ENCODE measurements at places on chromosomes 7 and 10.

GRCh38 chr10:93075369-93076221, 1.9 kb downstream of the CYP26A1 start:
- H3K4me3 ChIP-seq: no peak overlapping the region
- no peak for DNase-seq
- no peaks in the 10 kb centered on the region for H3K36me3 ChIP-seq

GRCh38 chr10:8437896-8438295, 383.4 kb downstream of the GATA3 start:
- H3K36me3 ChIP-seq: no peaks in the 10 kb centered on the region
- H3K4me1 ChIP-seq: no peaks in the 10 kb centered on the region

DNA sequence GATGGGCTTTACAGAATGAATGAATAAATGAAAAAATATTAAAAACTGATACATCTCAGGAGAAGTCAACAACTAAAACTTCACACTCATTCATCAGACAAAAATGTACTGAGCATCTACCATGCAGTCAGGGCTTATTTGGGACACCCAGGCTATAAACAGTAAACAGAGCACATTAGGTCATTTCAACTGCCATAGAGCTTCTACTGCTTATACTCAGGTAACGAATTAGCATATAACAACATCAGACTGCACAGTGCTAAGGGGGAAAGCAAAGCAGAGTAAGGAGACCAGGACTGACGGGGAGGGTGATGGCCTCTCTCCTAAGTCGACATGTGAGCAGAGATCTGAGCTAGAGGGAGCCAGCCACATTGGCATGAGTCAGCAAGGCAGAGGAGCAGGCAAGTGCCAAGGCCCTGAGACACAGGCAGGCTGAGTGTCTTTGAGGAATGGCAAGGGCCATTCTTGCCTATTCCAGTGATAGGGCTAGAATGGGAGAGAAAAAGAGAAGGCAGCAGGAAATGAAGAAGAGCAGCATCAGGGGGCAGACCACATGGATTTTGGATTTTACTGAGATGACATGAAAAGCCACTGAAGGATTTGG, 528.9 kb downstream of the PARD3 start:
- no peaks in the 10 kb centered on the region for H3K36me3 ChIP-seq
- H3K27me3 ChIP-seq: no peaks in the 10 kb centered on the region
- H3K27ac ChIP-seq: no peak overlapping the region
- H3K4me1 ChIP-seq: peaks cover 10% of the 10 kb centered on the region
- no peak overlapping the region for H3K4me3 ChIP-seq

- no peaks in the 10 kb centered on the region for H3K4me1 ChIP-seq
- H3K27me3 ChIP-seq: no peaks in the 10 kb centered on the region
- no peak overlapping the region for H3K4me3 ChIP-seq
- no peak for DNase-seq
- H3K36me3 ChIP-seq: no peaks in the 10 kb centered on the region
Observed at GRCh38 chr10:125554016-125554703, 128.8 kb downstream of the TEX36 start.

DNA sequence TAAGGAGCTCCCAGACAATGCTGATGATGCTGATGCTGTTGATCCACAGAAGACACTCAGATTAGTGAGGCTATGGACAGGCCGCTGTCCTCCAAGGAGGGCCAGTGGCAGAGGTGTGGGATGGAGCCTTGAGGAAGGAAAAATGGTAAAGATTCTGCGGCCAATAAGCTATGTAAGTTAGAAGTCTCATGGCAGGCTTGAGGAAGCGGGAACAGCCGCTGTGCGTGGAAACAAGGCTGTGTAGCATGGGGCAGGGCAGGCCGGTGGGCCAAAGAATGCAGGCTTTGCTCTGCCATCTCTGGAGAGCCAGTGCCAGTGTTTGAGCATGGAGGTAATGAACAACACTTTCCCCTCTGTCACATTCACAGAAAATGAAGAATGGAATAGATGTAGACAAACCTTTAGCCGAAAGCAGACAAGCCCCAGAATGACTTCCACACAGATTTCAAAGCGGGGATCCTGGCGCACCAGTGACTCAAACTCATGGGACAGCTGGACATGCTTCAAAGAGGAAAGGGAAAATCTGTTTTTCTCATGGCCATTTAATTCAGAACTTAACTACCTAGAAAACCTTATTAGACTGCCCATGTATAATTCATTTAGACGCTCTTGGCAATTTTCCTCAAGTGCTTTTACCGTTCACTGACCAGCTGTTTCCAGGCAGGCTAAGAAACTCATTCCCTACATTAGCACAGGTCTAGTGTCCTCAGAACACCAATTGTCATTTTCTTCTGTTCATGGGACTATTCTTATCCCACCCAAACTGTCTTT, 16.9 kb upstream of the FIGNL1 start:
- no peaks in the 10 kb centered on the region for H3K36me3 ChIP-seq
- peaks cover 14% of the 10 kb centered on the region for H3K27me3 ChIP-seq
- H3K27ac ChIP-seq: no peak overlapping the region
- no peak overlapping the region for H3K4me3 ChIP-seq
- H3K4me1 ChIP-seq: no peaks in the 10 kb centered on the region

DNA sequence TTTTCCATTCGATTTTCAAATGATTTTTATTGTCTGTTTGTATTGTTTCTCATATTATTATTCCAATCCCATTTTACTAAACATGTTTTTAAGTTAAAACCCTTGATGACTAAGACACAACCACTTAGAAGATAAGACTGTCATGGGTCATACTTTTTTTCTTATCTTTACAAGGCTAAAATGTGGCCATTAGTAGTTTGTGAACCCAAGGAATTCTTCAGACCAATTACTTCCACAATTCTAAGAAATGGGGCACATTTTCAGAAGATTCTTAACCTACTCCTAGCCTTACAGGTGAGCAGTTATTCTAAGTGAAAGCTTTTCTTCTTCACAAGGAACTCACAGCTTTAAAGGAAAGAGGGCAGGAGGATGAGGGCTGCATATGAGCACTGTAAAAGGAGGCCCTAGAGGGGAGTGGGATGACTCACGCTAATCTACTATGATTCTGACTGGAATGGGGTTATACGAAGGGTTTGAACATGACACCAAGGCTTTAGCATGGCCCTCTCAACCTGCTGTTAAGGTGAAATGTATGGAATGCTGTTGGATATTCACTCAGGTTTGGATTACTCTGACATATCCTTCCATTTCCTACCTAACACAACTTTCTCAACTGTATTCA, 81.0 kb downstream of the SORCS1 start:
- no peaks in the 10 kb centered on the region for H3K36me3 ChIP-seq
- no peak overlapping the region for H3K4me3 ChIP-seq
- no peaks in the 10 kb centered on the region for H3K27me3 ChIP-seq
- H3K4me1 ChIP-seq: no peaks in the 10 kb centered on the region
- no peak overlapping the region for H3K27ac ChIP-seq

DNA sequence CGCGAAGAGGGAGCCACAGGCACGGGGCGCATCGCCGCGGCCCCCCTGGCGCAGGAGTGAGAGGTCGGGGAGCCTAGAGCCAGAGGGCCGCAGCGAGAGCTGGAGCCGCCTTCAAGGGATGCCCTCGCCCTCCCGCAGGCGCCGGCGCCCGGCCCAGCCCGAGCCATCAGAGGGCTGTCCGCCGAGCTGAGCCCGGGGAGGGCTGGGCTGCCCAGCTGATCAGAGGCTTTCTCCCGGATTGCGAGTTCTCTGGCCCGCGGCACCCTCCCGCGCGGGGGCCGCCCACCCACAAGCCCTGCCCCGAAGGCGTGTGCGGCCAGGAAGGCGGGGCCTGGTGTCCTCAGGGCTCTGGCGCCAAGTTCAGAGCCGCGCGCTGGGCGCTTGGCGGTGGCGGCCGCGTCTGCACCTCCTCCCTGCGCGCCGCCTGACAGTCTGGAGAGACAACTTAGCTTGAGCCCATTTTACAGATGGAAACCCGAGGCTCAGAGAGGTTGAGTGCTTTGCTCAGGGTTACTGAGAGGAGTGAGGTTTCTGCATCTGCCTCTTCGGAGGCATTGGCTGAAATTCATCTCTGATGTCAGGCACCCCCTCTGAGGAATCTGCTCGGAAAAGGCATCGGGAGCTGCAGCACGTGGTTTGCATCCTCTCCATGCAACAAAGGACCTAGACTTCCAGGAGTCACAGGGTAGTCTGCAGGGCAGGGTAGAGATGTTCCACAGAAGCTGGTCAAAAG, 3.8 kb upstream of the ANTXRL start:
- H3K27me3 ChIP-seq: peaks cover 15% of the 10 kb centered on the region
- peak overlapping the region; percentile 17 for H3K4me3 ChIP-seq
- H3K27ac ChIP-seq: no peak overlapping the region
- peaks cover 3% of the 10 kb centered on the region for H3K4me1 ChIP-seq
- peak; percentile 56 for DNase-seq

- no peak overlapping the region for H3K27ac ChIP-seq
- DNase-seq: peak; percentile 50
- no peaks in the 10 kb centered on the region for H3K27me3 ChIP-seq
- H3K36me3 ChIP-seq: no peaks in the 10 kb centered on the region
- no peaks in the 10 kb centered on the region for H3K4me1 ChIP-seq
- no peak overlapping the region for H3K4me3 ChIP-seq
Observed at GRCh38 chr10:3372281-3372680, 199.7 kb upstream of the PITRM1 start.

- peaks cover 29% of the 10 kb centered on the region for H3K4me1 ChIP-seq
- peak; percentile 59 for DNase-seq
- peak overlapping the region; percentile 12 for H3K4me3 ChIP-seq
- H3K27me3 ChIP-seq: no peaks in the 10 kb centered on the region
- H3K36me3 ChIP-seq: no peaks in the 10 kb centered on the region
Observed at GRCh38 chr7:131072505-131073091, 255.1 kb upstream of the MKLN1 start.

DNA sequence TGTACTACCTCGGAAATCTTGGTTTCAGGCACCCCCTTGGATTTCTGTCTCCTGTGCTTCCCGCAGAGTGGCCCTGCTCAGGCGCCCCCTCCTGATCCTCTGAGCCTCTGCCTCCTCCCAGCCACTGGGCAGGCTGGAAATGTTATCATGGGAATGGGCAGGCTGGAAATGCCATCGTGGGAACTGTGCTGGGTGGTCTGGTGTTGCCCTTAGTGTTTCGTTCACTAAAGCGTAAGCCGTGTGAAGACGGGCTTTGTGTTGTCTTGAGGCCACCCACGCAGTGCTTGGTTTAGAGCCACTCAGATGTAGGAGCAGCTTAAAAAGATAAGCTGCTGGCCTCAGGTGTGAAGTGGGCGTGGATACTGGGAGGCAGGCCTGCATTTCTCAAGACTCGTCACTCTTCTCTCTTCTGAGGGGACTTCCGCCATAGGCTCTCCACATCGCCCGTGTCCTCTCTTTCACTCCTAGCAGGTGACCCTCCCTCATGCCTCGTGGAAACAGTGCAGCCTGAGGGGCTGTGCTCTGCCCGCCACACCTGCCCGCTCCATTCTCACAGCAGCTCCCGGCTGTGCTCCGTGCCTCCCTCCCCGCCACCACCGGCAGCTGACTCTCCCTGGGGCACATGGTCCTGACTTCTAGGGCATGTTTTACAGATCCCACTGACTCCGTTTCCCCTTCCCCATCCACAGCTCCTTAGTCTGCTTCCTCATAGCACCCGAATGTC, 28.5 kb downstream of the PPP2R2D start:
- H3K36me3 ChIP-seq: no peaks in the 10 kb centered on the region
- no peaks in the 10 kb centered on the region for H3K27me3 ChIP-seq
- H3K4me3 ChIP-seq: no peak overlapping the region
- peaks cover 18% of the 10 kb centered on the region for H3K4me1 ChIP-seq
- no peak for DNase-seq
- H3K27ac ChIP-seq: peak overlapping the region; percentile 60

- no peak for DNase-seq
- H3K27ac ChIP-seq: no peak overlapping the region
- no peak overlapping the region for H3K4me3 ChIP-seq
- H3K27me3 ChIP-seq: no peaks in the 10 kb centered on the region
- H3K4me1 ChIP-seq: no peaks in the 10 kb centered on the region
- H3K36me3 ChIP-seq: no peaks in the 10 kb centered on the region
Observed at GRCh38 chr10:17756557-17757217, 4.7 kb downstream of the TMEM236 start.

- no peak overlapping the region for H3K4me3 ChIP-seq
- no peak overlapping the region for H3K27ac ChIP-seq
- no peaks in the 10 kb centered on the region for H3K36me3 ChIP-seq
Observed at GRCh38 chr7:120961638-120962173, 11.1 kb downstream of the ING3 start.

- no peaks in the 10 kb centered on the region for H3K36me3 ChIP-seq
- H3K27ac ChIP-seq: no peak overlapping the region
- no peaks in the 10 kb centered on the region for H3K27me3 ChIP-seq
- H3K4me1 ChIP-seq: no peaks in the 10 kb centered on the region
- peak; percentile 26 for DNase-seq
Observed at GRCh38 chr7:141231018-141231792, 157.3 kb downstream of the TMEM178B start.

GRCh38 chr7:29915481-29916215, 74.0 kb downstream of the SCRN1 start:
- H3K27ac ChIP-seq: no peak overlapping the region
- no peaks in the 10 kb centered on the region for H3K27me3 ChIP-seq
- H3K4me3 ChIP-seq: no peak overlapping the region
- DNase-seq: peak; percentile 54
- H3K36me3 ChIP-seq: peaks cover 2% of the 10 kb centered on the region
- H3K4me1 ChIP-seq: no peaks in the 10 kb centered on the region

- no peak for DNase-seq
- no peak overlapping the region for H3K27ac ChIP-seq
- H3K36me3 ChIP-seq: no peaks in the 10 kb centered on the region
- H3K4me1 ChIP-seq: no peaks in the 10 kb centered on the region
Observed at GRCh38 chr7:158973440-158973839, 117.1 kb downstream of the DYNC2I1 start.

GRCh38 chr10:110833941-110834628, 37.6 kb upstream of the PDCD4 start:
- H3K27ac ChIP-seq: no peak overlapping the region
- H3K4me1 ChIP-seq: no peaks in the 10 kb centered on the region
- no peak for DNase-seq
- no peak overlapping the region for H3K4me3 ChIP-seq
- no peaks in the 10 kb centered on the region for H3K27me3 ChIP-seq

DNA sequence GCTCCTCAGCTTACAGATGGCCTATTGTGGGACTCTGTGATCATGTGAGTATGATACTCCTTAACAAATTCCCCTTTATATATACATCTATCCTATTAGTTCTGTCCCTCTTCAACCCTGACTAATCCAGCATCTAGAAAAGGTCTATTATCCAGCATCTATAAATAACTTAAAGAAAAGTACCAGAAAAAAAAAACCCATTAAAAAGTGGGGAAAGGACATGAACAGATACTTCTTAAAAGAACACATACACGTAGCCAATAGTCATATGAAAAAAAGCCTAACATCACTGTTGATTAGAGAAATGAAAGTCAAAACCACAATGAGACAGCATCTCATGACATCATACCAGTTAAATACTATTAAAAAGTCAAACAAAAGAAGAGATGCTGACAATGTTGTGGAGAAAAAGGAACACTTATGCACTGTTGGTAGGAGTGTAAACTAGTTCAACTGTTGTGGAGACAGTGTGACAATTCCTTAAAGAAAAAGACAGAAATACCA, 549.5 kb upstream of the GRM3 start:
- no peak for DNase-seq
- H3K36me3 ChIP-seq: no peaks in the 10 kb centered on the region
- no peaks in the 10 kb centered on the region for H3K27me3 ChIP-seq
- no peak overlapping the region for H3K4me3 ChIP-seq

All from astrocyte (in vitro differentiated cells and primary cell).